ENCODE measurements at places on chromosomes 7 and 10. TPM values are rescaled to one million over a fixed set of nuclear protein-coding genes. Genes with fewer than 3 reads are reported as not detected.

LRRD1 gene
- total RNA-seq: not detected

CYP2C19 gene
- total RNA-seq: not detected

LRMDA gene
- 7.1 TPM for total RNA-seq

SLC13A4 gene
- not detected for total RNA-seq

LLCFC1 gene
- not detected for total RNA-seq

ZDHHC4 gene
- 44.0 TPM for total RNA-seq

C1QL3 gene
- 0.13 TPM for total RNA-seq

CPXM2 gene
- total RNA-seq: under 0.01 TPM

SMKR1 gene
- 0.33 TPM for total RNA-seq

GALNT17 gene
- total RNA-seq: 0.13 TPM

CCL26 gene
- total RNA-seq: 0.38 TPM

ZNF722 gene
- total RNA-seq: not detected

PON1 gene
- total RNA-seq: under 0.01 TPM

AGR2 gene
- total RNA-seq: 1.6 TPM

SCART1 gene
- total RNA-seq: 1.4 TPM

CLCN1 gene
- not detected for total RNA-seq

USP54 gene
- 24.7 TPM for total RNA-seq

EGR2 gene
- 0.33 TPM for total RNA-seq

CUL1 gene
- 39.9 TPM for total RNA-seq

PRSS1 gene
- total RNA-seq: not detected

CHPF2 gene
- total RNA-seq: 66.8 TPM

FGL2 gene
- not detected for total RNA-seq

AKR1D1 gene
- total RNA-seq: not detected

PLXNA4 gene
- 0.51 TPM for total RNA-seq

ZNF853 gene
- 6.8 TPM for total RNA-seq

FAM131B gene
- 0.33 TPM for total RNA-seq

All from mesangial cell (primary cell).